ENCODE measurements at places on chromosomes 3 and 15. TPM values are rescaled to one million over a fixed set of nuclear protein-coding genes. Genes with fewer than 3 reads are reported as not detected.

The CHRNA3 gene
- total RNA-seq, result not detected

The PIK3CB gene
- 28.4 TPM for total RNA-seq

The TNFAIP8L3 gene
- 38.3 TPM for total RNA-seq

The CSPG5 gene
- 0.65 TPM for total RNA-seq

Measured in endothelial cell of umbilical vein (primary cell).